Fibroblast of the aortic adventitia (primary cell): ENCODE measurements at places on chromosomes 1 and 21.

DNA sequence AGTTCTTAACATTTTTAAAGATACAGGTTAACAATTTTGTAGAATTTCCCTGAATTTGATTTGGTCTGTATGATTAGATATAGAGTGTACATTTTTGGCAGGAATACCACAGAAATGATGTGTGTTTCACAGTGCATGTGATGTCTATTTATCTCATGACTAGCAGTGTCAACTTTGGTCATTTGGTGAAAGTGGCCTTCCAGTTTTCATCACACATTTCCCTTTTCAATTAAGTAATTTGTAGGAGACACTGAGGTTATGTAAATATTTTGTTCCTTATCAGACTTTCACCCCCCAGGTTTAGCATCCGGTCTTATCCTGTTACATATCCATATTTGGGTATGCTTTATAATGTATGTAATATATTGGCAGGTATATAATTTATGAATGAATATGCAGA lies 41.8 kb downstream of the MAP3K7CL start:
- no peak for DNase-seq

DNA sequence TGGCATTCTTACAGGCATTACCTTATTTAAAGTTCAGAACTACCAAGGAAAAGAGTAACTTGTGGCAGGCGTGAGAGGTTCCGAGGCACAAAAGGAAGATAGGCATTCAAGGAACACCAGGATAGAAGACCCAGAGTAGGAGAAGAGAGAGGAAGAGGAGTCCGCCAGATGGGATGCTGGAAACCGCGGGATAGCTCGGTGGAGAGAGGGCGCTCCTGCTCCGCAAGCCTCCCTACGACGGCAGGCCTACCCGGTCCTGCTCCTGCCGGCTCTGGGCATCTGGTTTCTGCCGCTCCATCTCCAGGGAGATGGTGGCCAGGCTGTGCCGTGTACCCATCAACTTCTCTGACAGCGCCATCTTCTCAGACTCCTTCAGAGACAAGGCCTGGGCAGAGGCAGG lies 5.4 kb upstream of the NBPF1 start:
- DNase-seq: no peak

GRCh38 chr1:163737261-163737660 lies 415.5 kb downstream of the NUF2 start:
- peak; percentile 53 for DNase-seq

- DNase-seq: no peak
Observed at GRCh38 chr1:30336550-30337323, 386.6 kb downstream of the MATN1 start.

- peak; percentile 51 for DNase-seq
Observed at GRCh38 chr1:23167353-23168078, 1.1 kb downstream of the LUZP1 start.

DNA sequence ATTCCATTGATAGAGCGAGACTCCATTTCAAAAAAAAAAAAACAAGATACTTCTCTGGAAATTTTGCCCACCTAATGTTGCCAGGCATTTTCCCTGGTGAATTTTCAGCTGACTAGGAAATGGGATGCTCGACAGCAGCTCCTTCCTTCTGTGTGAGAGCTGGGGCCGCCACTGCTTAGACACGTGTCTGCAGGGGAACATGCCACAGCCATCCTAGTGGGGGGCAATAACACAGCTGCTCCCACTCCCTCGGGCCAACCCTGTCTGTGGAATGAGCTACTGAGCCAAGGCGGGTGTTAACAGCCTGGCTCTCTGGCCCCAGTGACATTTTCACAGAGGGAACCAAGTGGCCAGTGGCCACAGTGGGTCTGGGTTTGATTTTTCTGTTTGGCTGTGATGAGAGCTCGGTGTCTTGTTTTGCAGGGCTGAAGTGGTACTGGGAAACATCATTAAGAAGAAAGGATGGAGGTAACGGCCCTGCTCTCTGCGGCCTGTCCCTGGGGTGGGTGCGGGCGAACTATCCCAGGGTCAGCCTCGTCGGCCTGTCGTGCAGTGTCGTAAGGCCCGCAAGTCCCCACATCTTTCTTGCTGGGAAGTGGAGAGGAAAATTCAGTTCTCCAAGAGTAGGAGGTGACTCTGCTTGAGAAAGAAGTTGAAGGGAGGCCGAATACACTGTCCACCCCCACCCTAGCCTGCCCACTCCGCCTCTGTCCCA lies 39.2 kb downstream of the KCNAB2 start:
- DNase-seq: no peak

DNA sequence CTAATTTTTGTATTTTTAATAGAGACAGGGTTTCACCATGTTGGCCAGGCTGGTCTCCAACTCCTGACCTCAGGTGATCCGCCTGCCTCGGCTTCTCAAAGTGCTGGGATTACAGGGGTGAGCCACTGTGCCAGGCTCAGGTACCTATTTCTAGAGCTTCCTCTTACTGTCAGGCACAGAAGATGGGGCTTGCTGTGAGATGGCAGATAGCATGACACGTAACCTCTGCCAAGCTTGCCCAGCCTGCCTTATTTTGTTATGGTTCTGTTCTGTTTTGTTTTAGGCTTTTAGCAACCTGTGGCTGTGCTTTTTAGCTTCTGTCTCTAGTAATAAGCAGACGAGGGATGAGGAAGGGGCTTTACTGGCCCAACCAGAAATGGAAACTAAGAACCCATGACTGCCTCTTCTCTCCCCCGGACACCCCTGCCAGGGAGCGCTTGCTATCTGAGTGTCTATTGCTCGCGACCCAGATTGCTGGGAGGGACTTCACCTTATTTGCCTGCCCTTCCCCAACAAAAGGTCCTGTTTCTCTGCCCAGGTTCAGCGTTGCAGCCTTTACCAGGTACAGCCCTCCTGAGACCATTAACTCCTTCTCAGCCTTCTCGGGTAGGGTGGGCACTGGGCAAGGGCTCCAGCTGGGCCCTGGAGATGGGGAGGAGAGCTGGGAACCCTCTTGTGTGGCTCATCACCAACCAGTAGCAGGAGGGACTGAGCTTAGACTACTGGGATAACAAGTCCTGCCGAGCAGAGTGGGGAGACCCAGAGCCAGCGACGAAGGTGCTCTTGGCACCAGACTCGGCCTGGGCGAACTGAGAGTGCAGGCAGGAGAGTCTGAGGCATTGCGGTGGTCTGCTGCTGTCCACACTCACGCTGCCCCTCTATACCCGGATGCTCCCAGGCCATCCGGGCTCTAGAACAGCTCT lies 13.5 kb upstream of the LGR6 start:
- no peak for DNase-seq

- DNase-seq: peak; percentile 32
Observed at GRCh38 chr1:62682531-62682930, 5.7 kb downstream of the DOCK7 start.

DNA sequence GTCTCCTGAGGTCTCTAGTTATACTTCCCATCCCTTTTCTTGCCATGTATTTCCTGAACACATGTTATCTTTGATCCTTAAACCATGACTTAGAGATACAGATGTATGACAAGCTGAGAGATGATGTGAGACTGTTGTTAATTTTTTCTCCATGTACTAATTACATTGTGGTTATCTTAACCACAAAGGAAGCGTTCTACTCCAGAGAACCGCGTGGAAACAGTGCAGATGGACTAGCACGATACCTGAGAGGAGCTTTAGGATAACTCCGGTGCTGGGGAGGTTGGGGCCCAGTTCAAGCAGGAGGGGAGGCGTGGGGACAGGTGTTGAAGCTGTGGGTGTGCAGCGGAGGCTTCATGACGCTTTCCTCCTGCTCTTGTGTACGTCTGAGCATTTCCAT lies 17.5 kb downstream of the PDE9A start:
- no peak for DNase-seq

DNA sequence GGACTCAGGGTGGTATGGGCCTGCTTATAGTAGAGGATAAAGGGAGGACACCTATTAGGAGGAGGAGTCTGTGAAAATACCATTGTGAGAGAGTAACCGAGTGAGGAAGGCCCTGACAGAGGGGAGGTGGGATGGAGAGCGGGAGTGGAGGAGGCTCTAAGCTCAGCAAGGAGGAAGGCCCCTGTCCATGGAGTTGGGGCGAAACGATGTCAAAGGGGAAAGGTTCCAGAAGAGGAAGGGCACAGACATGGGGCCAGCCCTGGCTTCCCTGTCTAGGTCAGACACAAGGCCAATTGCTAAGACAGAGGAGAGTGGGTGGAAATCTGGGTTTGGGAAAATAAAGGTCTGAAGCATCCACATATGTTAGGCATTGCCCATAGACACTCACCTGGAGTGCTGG lies 44.2 kb downstream of the ELK4 start:
- no peak for DNase-seq

- no peak for DNase-seq
Observed at GRCh38 chr21:28324690-28325089, 668.0 kb downstream of the LTN1 start.

DNA sequence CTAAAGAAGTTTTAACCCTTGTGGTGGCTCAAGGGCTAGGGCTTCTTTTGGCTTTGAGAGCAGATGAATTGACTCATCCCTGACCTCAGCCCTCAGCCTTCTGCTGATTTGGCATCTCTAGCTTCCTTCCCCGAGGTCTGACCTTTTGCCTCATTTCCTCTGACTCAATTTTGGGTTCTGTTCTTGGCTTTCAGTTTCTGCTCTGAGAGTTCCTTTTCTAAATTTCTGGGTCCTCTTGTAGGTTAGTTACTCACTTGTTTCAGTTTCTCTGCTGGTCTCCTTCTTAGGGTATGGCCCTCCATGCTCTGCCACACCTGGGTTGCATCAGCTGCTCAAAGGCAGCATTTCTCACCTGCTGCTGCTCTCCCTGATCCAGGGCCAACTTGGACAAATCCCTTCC lies 19.4 kb downstream of the PDE4B start:
- peak; percentile 78 for DNase-seq

DNA sequence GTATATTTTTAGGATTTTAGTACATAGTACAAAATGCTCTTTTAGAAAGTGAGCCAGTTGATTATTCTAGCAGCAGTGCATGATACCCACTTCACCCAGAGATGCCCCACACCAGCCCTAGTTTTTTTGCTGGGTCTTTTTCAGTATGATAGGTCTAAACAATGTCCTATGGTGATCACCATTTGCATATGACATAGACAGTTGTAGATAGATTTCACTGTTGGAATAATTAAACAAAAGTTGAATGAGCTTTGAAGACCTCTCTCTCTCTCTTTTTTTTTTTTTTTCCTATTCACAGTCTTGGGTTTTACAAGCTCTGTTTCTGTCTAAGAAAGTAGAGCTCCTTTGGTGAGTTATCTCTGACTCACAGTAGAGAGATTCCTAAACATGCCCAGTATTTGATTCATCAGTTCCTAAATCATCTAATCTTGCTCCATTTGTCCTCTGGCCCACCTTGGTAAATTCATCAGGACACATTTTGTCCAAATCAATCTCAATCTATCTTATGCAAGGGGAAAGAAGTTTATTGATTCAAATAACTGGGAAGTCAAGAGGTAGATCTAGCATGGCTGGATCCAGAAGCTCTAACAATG lies 44.7 kb upstream of the VAV3 start:
- DNase-seq: peak; percentile 56

GRCh38 chr1:226083302-226084101 lies 21.0 kb downstream of the H3-3A start:
- DNase-seq: peak; percentile 75

- DNase-seq: no peak
Observed at GRCh38 chr1:17113963-17114362, 5.3 kb downstream of the PADI2 start.

GRCh38 chr1:6601923-6602668 lies 573 bp downstream of the KLHL21 start:
- DNase-seq: peak; percentile 56

DNA sequence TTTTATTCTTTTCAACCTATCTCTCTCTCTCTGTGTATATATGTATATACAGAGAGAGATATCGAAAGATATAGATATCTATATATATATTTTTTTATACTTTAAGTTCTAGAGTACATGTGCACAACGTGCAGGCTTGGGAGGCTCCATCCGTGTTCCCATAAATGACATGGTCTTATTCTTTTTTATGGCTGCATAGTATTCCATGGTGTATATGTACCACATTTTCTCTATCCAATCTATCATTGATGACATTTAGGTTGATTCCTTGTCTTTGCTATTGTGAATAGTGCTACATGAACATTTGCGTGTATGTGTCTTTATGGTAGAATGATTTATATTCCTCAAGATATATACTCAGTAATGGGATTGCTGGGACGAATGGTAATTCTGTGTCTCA lies 55.2 kb upstream of the GPR88 start:
- DNase-seq: no peak

DNA sequence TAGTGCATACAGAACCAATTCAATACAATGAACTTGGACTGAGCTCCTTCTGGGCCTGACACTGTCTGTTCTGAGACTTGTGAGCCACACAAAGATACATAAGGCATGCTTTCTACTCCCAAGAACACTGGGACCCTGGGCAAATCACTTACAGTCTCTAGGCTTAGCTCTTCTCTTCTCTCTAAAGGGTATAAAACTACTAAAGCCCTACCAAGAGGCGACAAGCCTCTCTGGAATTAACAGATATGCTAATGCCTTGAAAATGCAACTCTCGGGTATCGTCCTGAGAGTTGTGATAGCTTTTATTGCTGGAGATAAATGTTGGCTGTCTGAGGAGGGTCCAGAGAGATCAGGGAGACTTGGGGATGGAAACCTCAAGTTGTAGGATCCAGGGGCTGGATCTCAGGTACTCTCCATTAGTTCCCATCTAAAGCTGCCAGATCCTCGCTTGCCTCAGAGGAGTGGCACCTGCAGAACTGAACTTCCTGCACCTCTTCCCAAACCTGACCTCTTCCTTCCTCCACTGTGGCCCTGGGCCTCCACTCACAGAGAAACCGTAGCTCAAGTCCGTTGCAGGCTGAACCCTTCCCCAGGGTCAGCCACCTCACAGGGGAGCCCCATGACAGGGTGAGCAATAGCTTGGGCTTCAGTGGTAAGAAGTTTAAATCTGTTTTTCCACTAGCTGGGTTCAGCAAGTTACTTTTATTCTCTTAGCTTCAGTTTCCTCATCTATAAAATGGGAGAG lies 11.5 kb upstream of the CFAP45 start:
- no peak for DNase-seq

GRCh38 chr1:47547753-47548573 lies 110.1 kb downstream of the FOXD2 start:
- DNase-seq: no peak
